ENCODE measurements at places on chromosomes 6 and 20. TPM values are rescaled to one million over a fixed set of nuclear protein-coding genes. Genes with fewer than 3 reads are reported as not detected.

GRCh38 chr6:157443066-157443800, 62.2 kb downstream of the ZDHHC14 start:
- DNase-seq = peak; percentile 80

The CCN5 gene
- total RNA-seq = 4.2 TPM

GRCh38 chr20:23125159-23125558, 39.0 kb upstream of the CD93 start:
- DNase-seq = no peak

- DNase-seq = no peak
Observed at GRCh38 chr6:131756039-131756438, 45.2 kb upstream of the CTAGE9 start.

GRCh38 chr20:41064377-41064776, 35.8 kb downstream of the TOP1 start:
- no peak for DNase-seq

DNA sequence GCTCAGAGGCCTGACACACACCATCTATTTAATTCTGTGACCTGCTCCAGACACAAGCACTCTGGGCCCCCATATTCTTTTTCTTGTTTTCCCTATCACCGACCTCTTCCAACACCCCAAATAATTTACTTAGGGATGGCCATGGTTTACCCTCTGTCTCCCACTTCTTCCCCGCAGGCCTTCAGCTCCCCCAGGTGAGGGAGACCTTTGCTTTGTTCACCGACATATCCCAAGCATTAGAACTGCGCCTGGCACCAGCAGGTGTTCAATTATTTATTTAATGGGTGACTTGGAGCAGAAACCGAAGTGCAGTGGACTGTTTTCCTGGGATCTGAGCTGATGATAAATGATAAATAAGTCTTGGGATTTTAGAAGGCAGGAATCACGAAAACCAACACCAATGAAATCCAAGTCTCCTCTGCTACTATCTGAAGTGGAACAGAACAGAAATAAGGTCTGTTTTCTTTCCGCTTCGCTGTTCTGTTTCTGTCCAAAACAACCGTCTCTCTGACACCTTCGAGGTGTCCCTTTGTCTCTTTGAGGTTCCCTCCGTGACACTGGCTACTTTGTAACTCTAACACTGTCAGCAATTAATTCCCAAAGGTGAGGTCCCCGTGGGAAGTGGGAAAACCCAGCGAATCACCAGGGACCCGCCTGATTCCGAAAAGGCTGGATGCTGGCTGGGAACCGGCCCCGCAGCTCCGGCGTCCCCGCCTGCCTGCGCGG, 1.1 kb upstream of the RIN2 start:
- DNase-seq = no peak

- DNase-seq = no peak
Observed at GRCh38 chr20:20546402-20546801, 166.0 kb downstream of the RALGAPA2 start.

The VIP gene
- total RNA-seq = not detected

The KIAA0408 gene
- 1.4 TPM for total RNA-seq

The LHFPL5 gene
- not detected for total RNA-seq

DNA sequence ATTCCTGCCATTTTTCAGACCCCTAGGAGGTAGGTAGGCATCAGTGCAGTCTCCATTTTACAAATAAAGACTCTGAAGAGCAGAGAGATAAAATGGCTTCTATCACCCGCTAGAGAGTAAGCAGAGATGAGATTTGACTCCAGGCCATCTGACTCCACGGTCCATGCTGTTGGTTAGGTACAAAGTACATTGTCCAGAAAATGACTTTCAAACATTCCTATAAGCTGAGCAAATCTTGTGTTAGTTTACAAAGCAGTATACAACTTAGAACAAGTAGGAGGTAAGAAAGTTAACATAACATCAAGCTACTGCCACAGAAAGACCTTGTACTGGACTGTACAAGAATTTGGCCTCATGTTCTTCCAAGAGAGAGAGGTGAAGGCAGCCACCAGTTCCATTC, 14.9 kb downstream of the BTN1A1 start:
- no peak for DNase-seq

GRCh38 chr6:23611776-23612381, 514.1 kb upstream of the NRSN1 start:
- no peak for DNase-seq
